Non-pigmented ciliary epithelial cell (primary cell): ENCODE measurements at places on chromosomes 6 and 20.

DNA sequence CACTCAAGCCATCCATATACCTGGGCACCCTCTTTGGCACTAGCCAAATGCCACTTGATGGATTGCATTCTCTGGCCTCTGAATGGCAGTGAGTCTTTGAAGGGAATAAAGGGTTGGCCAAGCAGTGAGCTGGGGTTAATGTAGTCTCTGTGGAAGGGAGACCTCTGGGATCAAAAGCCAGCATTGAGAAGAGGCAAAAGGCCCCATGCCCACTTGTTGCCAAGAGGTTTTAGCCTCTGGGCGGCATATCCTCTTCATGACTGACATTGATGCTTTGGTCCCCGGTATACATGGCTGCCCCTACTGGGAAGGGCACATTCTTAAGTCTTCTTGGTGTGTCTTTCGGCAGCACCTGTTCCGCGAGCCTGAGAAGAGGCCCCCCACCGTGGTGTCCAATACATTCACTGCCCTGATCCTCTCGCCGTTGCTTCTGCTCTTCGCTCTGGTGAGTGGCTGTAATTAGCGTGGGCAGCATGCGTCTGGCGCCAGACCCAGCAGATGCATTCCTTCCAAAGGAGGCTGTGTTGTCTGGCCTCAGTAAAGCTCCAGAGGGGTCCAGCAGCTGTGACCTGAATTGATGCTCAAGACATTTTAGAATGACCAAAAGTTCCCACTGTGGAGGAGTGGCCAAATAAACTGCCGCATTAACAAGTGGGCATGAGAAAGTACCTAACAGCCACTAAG is 29.5 kb downstream of the GHRH start:
- DNase-seq = no peak

- no peak for DNase-seq
Observed at GRCh38 chr20:61546641-61547040, 294.6 kb downstream of the CDH4 start.

DNA sequence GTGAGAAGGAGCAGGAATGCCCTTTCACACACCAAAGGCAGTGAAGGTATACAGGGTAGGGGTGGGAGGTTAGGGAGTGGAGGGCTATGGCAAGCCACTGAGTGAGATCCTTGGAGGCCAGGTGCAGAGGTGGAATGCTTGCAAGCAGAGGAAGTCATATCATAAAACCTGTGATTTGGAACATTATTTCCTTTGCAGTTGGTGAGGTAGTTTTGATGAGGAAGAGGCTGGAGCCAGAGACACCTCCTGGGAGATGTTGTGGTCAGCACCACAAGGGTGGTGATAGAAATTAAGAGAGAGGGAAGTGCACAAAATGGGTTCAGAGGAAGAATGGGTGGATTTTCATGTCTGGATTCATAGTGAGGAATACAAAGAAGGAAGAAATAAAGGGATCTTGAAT is 73.0 kb downstream of the PLCB4 start:
- no peak for DNase-seq

- DNase-seq = no peak
Observed at GRCh38 chr6:136701045-136701444, 91.2 kb downstream of the MAP3K5 start.

- DNase-seq = no peak
Observed at GRCh38 chr6:2656460-2657079, 94.2 kb downstream of the MYLK4 start.

GRCh38 chr6:126770176-126770575 is 348.3 kb upstream of the RSPO3 start:
- no peak for DNase-seq

DNA sequence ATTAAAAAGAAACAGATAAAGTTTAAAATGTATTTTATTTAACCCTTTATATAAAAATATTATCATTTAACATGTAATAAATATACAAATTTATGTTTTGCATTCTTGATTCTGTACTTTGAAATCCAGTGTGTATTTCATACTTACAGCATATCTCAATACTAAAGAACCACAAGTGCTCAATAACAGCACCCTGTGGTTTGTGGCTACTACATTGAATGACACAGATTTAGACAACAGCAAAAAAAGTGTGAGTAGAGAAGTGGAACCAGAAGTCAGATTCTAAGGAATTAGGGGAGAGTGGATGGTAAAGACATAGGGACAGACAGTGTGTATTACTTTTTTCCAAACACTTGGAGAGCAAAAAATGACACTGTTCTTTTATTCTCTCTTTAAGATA is 524.5 kb downstream of the BMP2 start:
- no peak for DNase-seq

DNA sequence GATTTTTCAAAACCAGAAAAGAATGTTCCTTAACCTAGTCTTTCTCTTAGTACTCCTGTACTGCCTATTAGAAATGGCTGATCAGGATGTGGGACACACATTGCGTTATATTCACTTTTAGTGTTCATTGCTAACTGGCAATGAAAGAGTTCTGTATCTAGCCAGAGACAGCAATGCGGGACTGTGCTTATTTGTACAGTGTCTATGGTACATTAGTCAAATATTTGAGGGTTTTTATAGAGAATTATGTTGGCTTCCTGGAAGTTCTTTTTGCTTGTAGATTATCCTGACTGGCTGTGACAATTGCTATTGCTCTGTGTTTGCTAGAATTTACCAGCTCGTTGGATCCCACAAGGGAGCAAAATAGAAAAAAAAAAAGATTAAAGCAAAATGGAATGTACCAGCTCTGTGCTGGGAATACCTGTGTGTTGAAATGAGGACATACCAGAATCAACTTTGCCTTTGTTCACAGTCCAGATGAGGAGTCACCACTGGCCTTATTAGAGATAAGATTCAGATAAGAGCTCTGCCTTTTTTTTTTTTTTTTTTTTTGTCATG is 22.4 kb upstream of the IFNGR1 start:
- no peak for DNase-seq

DNA sequence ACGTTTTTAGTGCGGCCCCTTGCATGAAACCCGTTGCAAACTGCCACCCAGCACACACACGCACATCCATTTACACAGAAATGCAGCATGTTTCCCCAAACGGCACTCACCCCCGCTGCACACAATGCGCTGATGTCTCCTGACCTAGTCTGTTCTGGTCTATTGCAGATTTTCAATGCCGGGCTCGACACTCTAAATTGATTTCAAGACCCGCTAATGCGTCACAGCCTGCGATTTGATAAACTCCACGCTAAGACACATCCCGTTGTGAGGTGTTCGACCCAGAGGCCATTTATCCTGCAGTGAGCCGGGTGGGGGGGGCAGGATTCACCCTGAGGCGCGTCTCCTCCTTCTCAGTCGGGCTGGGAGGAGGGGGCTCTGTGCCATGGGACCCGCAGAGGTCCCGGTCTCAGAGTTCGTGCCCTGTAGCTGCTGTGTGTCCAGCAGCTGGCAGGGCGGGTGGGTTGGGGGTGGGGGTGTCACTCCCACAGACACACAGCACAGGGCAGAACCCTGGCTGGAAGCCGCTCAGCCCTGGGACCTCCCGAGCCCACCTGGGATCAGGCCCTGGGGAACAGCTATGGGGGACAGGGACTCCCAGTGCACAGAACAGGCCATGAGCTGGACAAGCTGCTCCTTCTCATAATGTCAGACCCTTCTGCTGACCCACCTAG is 367.9 kb downstream of the PREX1 start:
- no peak for DNase-seq
